ENCODE measurements at places on chromosomes 2 and 18. TPM values are rescaled to one million over a fixed set of nuclear protein-coding genes. Genes with fewer than 3 reads are reported as not detected.

CSRNP3 gene
- total RNA-seq: not detected

IL1R2 gene
- total RNA-seq: not detected

GRCh38 chr2:36193680-36194079, 161.9 kb upstream of the CRIM1 start:
- no peaks in the 10 kb centered on the region for H3K36me3 ChIP-seq
- no peak overlapping the region for H3K27ac ChIP-seq
- no peak for DNase-seq
- H3K4me1 ChIP-seq: no peaks in the 10 kb centered on the region

- no peaks in the 10 kb centered on the region for H3K36me3 ChIP-seq
- no peak overlapping the region for H3K4me3 ChIP-seq
- DNase-seq: no peak
- no peaks in the 10 kb centered on the region for H3K4me1 ChIP-seq
- no peaks in the 10 kb centered on the region for H3K27me3 ChIP-seq
Measured at GRCh38 chr18:28478531-28478930, 301.6 kb upstream of the CDH2 start.

DNA sequence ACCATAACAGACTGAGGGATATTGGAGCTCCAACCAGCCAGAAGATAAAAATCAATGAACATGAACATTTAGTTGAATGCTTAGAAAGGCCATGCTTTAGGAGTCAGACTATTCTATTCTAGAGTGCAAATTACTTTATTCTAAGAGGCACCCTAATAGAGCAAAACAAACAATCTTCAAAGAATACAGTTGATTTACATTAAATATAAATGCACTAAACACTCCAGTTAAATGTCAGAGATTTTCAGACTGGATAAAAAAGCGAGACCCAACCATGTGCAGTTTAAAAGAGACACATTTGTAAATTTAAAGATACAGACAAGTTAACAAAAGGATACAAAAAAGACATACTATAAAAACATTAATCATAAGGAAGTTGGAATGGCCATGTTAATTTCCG, 214.0 kb upstream of the SMAD7 start:
- H3K36me3 ChIP-seq: peaks cover 24% of the 10 kb centered on the region
- H3K4me1 ChIP-seq: peaks cover 31% of the 10 kb centered on the region
- no peak overlapping the region for H3K27ac ChIP-seq
- no peak for DNase-seq
- no peaks in the 10 kb centered on the region for H3K27me3 ChIP-seq

- no peaks in the 10 kb centered on the region for H3K36me3 ChIP-seq
- H3K4me3 ChIP-seq: no peak overlapping the region
- no peaks in the 10 kb centered on the region for H3K4me1 ChIP-seq
- H3K27ac ChIP-seq: no peak overlapping the region
- DNase-seq: no peak
Measured at GRCh38 chr18:32754508-32755263, 18.1 kb downstream of the KLHL14 start.

GRCh38 chr18:8688816-8689215, 16.5 kb upstream of the MTCL1 start:
- no peak for DNase-seq
- no peaks in the 10 kb centered on the region for H3K4me1 ChIP-seq
- H3K27ac ChIP-seq: no peak overlapping the region
- H3K36me3 ChIP-seq: no peaks in the 10 kb centered on the region
- H3K27me3 ChIP-seq: no peaks in the 10 kb centered on the region

DNA sequence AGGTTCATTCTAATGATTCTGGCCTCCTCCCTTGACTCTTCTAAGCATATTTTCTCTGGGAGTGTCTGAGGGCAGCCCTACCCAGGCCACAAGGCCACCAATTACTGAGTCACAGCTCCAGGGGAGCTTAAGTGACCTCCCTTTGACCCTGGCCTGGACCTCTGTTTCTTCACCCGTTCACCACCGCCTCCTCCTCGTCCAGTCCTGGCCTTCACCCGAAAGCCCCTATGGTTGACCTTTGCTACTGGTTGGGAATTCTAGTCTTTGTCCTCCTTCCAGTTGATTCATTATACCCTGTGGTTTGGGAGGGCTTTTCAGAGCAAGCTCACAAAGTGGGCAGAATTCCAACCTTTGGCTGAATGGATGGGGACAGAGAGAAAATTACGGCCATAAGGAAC, 72.6 kb downstream of the NRP2 start:
- no peak overlapping the region for H3K4me3 ChIP-seq
- no peaks in the 10 kb centered on the region for H3K4me1 ChIP-seq
- H3K36me3 ChIP-seq: no peaks in the 10 kb centered on the region
- no peak overlapping the region for H3K27ac ChIP-seq

GRCh38 chr2:128477026-128477820, 158.6 kb upstream of the HS6ST1 start:
- no peaks in the 10 kb centered on the region for H3K36me3 ChIP-seq
- H3K4me1 ChIP-seq: peaks cover 21% of the 10 kb centered on the region
- H3K27ac ChIP-seq: no peak overlapping the region
- DNase-seq: no peak
- no peak overlapping the region for H3K4me3 ChIP-seq
- H3K27me3 ChIP-seq: peaks cover 27% of the 10 kb centered on the region

DNA sequence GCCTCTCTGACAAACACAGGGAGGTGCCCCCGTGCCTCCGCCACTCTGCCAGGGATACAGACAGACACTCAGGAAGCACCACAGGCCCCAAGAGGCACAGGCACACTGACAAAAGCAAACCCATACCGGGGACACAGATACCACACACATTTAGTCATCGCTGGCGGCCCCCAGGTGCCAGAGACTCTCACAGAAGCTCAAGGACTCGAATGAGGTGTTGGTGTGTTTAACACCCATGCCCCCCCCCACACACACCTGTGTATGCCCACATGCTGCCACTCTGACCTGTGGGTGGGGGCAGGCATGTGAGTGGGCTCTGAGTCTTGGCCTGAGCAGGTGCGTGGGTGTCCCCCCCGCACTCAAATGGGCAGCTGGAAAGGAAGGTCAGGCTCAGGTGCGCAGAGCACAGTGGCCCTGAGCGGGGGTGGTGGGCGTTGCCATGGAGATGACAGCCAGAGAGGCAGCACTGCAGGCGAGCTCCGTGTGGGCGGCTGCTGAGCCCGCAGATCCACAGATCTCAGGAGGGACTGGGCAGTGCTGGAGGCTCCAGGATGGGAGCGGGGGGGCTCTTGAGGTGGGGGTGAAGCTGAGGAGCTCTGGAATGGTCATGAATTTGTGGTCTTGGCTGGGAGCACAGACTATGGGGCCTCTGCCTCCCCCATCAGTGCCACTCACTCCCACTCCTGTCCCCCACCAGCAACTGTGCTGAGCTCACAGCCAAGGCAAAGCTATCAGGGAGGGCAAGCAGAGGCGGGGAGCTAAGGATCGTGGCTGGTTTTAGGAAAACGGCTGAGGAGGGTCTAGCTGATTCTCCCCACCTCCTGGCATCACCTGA, 73.9 kb upstream of the TAF1B start:
- no peak overlapping the region for H3K27ac ChIP-seq
- no peak for DNase-seq
- no peaks in the 10 kb centered on the region for H3K36me3 ChIP-seq
- no peak overlapping the region for H3K4me3 ChIP-seq
- H3K4me1 ChIP-seq: peaks cover 17% of the 10 kb centered on the region
- peaks cover 8% of the 10 kb centered on the region for H3K27me3 ChIP-seq

- H3K27me3 ChIP-seq: no peaks in the 10 kb centered on the region
- H3K4me3 ChIP-seq: no peak overlapping the region
- DNase-seq: no peak
Measured at GRCh38 chr18:42201137-42201536, 246.1 kb downstream of the PIK3C3 start.

All from activated CD8-positive, alpha-beta T cell treated with anti-CD3 and anti-CD28 coated beads, Interleukin-2, amount 10 ng/mL, durations not matched to agents 7 days and 5 days (primary cell).